CD4-positive, alpha-beta T cell treated with Interferon alpha-2 for 1 hour (primary cell): ENCODE measurements at places on chromosomes 16 and 17.

GRCh38 chr16:51916814-51917213, 630.1 kb downstream of the TOX3 start:
- DNase-seq = no peak

- no peak for DNase-seq
Observed at GRCh38 chr17:13140750-13141149, 122.9 kb upstream of the ELAC2 start.

GRCh38 chr16:11915114-11915643, 577 bp downstream of the GSPT1 start:
- peak; percentile 44 for DNase-seq

- DNase-seq = peak; percentile 61
Observed at GRCh38 chr16:566475-567372, at the start of gene NHLRC4. TSS of gene NHLRC4 (plus strand) at chr16:567005. CDS start at chr16:568048, 1,043 bp downstream.

DNA sequence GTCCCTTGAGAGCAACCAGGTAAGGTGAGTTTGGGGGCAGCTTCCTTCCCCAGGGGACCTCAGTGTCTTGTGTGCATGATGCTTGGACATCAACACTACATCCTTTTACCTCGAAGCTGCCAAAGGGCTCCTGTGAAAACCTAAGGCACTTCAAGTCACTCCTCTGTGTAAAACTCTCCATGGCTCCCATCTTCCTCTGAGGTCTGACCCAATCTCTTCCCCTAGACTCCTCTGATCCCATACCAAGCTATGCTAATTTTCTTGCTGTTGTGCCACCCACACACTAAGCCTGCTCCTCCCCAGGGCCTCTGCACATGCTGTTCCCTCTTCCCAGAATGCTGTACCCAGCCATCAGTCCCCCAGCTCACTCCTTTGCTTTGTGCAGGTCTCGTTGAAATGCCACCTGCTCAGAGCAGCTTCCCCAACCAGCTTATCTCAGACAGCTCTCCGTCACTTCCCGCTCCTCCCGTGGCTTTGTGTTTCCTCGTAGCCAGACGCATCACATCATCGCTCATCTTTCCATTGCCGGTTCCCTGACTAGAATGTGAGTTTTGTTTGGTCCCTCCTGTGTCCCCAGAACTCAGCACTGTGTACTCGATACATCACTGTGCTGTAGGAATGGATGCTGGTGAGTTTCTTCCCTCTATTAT, 78.4 kb downstream of the CNGB1 start:
- peak; percentile 70 for DNase-seq

DNA sequence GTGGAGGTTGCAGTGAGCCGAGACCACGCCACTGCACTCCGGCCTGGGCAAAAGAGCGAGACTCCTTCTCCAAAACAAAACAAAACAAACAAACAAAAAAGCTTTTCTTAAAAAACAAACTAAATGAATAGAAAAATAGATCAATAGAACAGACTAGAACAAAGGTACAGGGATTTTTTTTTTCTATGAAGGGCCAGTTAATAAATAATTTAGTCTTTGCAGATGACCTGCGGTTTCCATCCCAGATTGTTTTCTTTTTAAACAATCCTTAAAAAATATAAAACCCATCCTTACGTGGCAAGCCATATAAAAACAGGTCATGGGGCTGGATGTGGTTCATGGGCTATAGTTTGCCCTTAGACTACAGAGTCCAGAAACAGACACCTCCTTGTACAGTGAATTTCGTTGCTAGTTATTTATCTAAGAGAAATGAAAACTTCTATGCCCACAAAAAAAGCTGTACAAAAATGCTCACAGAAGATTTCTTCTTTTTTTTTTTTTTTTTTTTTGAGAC, 45.4 kb downstream of the CREBBP start:
- no peak for DNase-seq

- DNase-seq = peak; percentile 46
Observed at GRCh38 chr17:81150377-81151077, 14.8 kb upstream of the PVALEF start.

DNA sequence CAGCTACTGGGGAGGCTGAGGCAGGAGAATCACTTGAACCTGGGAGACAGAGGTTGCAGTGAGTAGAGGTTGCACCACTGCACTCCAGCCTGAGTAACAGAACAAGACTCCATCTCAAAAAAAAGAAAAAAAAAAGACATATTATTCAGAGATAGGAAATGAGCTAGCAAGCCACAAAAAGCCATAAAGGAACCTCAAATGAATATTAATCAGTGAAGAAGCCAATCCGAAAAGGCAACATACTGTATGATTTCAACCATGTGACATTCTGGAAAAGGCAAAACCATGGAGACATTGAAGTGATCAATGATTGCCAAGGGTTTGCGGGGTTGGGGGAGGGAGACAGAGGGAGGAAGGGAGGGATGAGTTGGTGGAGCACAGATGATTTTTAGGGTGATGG, 8.4 kb upstream of the EXOC7 start:
- no peak for DNase-seq

DNA sequence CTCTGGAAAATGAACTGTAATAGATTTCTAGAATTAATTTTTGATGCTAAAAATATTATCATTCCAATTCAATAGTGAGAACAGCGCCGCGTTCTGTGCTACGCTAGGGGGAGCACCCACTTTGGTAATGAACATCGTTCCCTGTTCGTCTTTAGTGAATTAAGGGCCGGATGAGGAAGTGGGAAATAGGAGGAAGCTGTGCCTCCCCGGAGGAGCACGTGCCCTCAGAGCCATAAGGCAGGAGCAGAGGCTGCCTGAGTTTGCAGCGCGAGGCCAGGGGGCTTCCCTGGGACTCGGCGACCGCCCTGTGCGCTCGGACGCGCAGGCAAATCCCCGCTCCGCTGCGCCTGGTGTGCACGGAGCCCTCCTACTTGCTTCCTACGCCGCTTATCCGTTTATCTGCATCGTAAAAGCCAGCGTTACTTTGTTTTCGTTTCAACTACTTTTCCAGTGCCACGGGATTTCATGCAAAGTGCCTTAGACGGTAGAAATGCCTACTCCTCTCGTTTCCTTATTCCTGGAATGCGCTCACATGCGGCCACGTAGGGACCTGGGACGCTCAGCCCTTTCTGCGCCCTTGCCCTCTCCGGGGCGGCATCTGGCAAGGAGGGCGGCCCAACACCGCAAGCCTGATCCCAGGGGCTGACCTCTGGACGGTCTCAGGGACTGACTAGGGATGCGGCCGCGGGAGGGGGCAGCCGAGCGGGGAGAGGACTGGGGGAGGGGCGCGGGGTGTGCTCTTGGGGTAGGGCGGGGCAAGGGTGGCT, 76.4 kb downstream of the KCNJ12 start:
- peak; percentile 46 for DNase-seq

GRCh38 chr16:85168732-85169256, 56.5 kb upstream of the CIBAR2 start:
- DNase-seq = no peak

DNA sequence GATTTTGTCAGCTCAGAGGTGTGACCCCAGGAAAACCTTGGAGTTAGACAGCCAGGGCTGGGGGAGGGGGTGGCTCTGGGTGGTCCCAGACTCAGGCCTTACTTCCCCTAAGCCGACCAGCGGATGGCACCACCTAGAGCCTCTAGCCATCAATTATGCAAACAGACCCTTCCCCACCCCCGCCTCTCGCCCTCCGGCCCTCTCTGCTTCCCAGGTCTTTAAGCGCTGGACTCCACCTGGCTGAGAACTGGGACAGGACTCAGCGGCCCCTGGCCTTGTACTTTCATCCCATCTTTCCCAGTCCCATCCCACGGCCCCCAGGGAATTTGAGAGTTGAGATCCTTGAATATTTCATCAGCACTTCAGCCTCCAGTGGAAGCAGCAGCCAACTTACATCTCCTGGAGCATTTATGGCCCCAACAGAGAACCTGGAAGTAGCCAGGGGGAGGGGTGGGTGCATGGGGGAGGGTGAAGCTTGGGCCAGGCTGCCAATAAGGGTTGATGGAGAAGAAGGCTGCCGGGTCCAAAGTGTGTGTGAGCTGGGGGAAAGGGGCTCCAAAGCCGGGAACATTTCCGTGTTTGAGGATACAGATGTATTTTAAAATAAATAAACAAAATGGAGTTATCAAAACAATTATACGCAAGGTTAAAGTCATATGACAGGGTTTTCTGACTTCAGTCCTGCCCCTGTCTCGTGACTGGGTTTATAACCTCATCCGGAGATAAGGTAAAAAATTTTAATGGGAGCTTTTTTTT, 7.5 kb upstream of the JUP start:
- DNase-seq = no peak

DNA sequence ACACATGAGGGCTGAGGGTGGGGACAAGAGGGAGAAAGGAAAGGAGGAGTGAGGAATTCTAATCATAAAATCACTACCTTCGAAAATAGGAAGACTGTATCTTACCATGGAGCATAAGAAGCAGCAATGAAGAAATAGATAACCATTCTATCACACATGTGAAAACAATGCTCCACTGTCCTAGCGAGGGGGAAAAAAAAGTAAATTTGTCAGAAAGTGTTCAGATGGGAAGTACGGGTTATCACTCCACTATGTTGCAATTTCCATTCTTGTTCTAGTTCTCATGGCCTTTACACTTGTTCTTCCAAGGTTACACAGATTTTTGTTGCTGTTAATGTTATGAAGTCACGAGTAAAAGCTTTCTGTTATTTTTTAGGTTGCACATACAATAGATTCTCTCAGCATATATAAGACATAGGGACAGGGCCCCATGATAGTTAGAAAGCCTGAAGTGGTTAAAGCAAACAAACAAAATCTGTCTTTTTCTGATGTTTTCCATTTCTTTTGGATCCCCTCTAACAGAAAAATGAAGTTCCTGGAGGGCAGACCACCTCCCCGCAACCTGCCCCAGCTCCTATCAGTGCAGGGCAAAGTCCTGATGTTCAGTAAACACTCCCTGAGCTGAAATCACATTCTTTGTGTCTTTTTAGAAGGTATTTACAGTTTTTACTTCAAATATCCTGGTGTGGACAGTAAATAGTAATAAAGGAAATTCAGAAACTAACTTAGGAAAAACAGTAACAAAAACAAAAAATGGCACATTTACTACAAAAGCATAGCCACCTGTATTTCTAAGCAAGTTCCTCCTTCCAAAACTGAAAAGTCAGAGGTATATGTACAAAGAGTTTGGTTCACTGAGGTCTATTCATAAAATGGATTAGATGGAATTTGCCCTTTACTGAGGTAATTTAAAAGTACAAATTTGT, 13.7 kb downstream of the MMD start:
- no peak for DNase-seq

GRCh38 chr16:85845266-85845665, 45.8 kb downstream of the COX4I1 start:
- DNase-seq = no peak

DNA sequence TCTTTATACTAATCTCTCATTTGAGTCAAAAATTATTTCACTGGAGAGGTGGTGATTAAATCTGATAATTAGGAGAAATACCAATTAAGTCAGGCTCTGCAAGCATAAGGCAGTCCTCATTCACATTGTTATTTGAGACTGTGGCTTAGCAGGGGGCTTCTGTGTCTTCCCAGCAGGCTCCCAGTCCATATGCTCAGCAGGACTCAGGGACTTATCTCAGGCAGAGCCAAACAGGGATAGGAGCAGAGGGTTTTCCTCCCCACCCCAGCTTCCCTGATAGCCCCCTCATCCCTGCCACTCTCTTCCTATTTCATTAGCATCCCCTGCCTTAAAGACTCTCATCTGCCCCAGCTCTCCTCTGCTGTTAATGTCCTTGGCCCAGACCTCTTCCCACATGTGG, 104.3 kb upstream of the DNAH9 start:
- DNase-seq = no peak

GRCh38 chr16:66485376-66485775, 58.3 kb downstream of the BEAN1 start:
- no peak for DNase-seq

DNA sequence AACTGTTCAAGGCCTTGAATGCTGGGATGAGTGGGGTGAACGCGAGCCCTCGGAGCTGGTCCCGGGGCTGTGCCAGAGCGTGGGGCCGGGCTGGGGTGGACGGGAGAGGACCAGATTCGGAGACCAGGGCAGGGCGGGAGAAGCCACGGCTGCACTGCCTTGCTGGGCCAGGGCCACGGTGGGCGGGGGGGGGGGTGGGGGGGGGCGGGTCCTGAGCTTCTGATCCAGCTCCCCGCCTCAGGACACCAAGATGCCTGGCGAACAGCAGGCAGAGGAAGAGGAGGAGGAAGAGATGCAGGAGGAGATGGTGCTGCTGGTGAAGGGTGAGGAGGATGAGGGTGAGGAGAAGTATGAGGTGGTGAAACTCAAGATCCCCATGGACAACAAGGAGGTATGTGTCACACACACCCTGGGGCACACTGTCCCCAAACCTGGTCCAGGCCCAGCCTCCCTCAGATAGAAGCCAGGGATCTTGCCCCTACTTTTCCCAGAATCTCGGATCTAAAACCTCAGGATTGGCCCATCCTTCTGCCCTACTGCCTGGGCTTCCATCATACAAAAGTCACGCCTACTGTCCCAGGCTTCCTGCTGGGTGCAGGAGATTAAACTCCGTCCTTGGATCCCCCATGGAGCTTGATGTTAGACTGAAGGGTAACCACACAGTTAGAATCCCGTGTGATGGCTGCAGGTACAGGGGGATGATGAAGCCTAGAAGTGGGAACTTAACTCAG, 563 bp downstream of the ZNF771 start:
- no peak for DNase-seq

DNA sequence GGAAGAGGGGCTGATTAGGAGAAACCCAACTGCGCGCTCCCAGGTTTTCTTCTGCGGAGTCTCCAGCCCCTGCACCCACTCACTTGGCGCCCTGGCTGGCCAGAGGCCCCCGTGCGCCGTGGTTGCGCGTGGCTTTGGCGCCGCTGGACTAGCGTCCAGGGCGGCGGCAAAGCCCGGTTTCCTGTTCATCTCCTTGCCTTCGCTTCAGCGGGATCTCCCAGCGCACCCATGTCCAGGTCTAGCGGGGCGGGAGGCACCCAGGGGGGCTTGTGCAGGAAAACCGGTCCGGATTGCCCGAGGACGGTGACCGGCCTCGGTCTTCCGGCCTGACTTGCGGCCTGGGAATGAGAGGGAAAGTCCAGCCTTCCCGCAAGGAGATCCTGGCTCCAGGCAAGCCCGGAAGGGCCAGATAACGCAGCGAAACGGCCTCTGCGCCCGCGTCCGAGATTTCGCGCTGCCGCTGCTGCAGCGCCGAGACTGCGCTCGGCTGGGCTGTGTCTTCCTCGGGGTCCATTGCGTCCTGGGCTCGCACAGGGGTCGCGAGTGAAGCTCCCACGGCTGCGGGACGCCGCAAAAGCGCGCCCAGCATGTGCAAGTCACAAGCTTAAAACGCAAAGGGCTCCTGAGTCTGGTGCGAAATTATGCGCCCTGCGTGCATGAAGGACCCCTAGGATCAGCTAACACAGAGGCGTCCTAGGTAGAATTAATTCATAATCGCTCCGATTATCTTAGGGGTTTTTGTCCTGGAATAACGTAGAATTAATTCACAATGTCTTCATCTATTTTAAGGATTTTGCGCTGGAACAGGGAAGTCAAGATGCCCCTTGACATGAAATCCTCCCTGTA, 5.7 kb downstream of the FOXF1 start:
- DNase-seq = no peak
